Lung microvascular endothelial cell (primary cell): ENCODE measurements at places on chromosomes 12 and 14.
A peak's percentile ranks its signal among the peaks of the same experiment; 100 is the strongest.

- DNase-seq, result no peak
Measured at GRCh38 chr14:102903248-102903888, 19.1 kb upstream of the AMN start.

GRCh38 chr12:119450771-119451170 lies 116.2 kb downstream of the CCDC60 start:
- DNase-seq, result no peak

DNA sequence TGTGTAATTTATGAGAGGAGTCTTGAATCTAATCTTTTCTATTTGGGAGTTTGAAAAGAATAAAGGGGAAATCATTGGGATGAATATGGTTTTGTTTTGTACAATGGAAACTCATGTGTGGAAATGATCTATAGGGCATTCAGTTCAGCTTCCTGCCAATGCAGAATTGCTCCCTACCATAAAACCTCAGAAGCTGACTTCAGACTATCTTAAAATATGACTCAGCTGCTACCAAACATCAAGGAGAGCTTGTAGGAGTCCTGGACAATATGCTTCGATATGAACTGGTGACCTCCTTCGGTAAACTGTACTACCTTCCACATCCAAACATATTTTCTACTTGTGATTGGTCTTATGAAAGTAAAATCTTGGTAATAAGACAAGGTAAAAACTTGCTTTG lies 160.6 kb downstream of the CAPZA3 start:
- no peak for DNase-seq

DNA sequence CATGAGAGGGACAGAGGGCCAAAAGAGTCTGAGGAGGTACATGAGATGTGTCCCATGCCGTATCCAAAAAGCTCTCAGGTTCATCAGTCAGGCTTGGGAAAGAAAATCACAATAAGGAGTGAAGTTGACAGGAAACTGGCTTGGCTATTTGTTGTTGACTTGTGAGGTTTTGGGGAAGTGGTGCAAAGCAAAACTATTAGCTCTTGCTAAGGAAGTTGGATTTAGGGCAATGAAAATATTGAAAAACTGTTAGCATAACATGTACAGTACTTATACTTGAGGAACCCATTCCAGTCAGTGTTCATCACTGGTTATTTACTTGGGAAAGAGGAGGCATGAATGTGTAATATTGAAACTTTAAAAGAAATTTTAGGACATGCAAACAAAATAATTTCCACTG lies 145.9 kb downstream of the DUSP6 start:
- DNase-seq, result no peak

DNA sequence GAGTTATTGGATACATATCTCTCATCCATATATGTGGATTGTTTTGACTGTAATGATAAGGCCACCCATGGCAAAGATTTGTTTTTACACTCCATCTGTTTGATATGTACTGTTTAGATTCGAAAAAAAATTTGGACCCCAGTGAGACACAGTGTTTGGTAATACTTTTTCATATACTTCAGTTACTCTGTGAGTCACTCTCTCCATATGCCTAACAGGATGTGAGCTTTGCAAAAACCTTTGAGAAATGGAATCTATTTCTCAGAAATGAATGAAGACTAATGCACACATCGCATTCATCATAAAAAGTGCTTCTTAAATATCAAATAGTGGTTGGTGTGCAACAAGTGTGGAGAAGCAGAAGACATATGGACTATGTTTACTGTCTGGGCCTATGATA lies 781.5 kb downstream of the SLC6A15 start:
- DNase-seq, result no peak

GRCh38 chr12:52876372-52876771 lies 27.6 kb upstream of the KRT78 start:
- DNase-seq, result no peak

DNA sequence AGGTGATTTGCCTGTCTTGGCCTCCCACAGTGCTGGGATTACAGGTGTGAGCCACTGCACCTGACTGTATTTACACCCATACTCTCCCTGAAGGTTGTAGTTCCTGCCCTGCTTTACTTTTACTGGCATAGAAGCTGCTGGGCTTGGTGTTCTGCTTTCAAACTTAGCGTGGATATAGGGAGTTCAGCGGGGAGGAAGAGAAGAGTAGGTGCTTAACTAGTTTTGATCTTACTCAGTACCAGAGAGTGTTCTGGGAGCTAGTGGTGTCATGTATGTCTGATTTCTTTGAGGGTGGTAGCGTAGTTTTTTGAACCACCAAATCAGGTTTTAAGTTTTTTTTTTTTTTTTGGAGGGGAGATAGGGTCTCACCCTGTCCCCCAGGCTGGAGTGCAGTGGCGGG lies 13.8 kb downstream of the RCOR1 start:
- no peak for DNase-seq

GRCh38 chr12:124874988-124875802 lies 11.5 kb upstream of the SCARB1 start:
- no peak for DNase-seq

DNA sequence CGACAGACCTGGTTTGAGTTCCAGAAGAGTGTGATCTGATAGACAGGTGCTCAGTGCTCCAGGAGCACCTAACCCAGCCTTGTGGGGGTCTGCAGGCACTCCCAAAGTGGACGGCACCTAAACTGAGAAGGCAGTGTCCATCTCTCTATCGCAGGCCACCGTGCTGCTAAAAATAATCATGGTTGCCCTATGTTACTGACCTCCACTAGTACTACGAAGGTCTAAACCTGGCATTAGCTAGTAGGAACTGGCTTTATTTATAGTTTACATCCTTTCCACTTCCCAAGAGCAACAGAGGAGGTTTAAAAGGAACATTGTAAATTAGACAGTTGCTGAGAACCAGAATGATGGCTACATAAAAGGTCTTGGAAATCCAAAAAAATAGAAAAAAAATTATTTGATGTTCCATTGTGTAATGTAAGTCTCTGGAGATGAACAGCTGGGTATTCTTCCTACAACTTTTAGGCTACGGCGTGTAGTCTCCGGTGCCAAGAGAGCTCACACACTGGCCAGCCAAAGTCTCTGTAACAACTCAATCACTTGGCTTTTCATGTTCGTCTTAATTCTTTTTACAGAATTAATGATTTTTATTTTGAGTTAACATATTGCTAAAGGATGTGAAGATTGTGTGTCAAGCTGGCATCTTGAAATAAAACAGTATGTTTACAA lies 27.3 kb downstream of the PPFIBP1 start:
- peak; percentile 38 for DNase-seq

DNA sequence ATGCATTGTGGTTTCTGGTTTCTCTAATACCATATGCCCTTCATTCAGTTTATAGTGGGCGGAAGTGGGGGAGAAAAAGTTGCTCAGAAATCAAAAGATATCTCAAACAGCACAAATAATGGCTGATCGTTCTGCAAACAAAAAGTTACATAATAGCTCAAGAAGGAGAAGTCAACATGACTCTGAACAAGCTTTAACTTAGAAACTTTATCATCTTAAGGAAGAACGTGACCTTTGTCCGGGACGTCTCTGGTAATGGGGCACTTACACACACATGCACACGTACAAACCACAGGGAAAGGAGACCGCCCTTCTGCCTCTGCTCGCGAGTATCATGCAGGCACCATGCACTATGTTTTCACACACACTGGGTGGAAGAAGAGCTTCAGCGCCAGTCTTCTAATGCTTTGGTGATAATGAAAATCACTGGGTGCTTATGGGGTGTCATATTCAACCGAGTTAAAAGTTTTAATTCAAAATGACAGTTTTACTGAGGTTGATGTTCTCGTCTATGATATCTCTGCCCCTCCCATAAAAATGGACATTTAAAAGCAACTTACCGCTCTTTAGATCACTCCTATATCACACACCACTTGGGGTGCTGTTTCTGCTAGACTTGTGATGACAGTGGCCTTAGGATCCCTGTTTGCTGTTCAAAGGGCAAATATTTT lies 4.7 kb downstream of the FOS start:
- DNase-seq, result peak; percentile 73

DNA sequence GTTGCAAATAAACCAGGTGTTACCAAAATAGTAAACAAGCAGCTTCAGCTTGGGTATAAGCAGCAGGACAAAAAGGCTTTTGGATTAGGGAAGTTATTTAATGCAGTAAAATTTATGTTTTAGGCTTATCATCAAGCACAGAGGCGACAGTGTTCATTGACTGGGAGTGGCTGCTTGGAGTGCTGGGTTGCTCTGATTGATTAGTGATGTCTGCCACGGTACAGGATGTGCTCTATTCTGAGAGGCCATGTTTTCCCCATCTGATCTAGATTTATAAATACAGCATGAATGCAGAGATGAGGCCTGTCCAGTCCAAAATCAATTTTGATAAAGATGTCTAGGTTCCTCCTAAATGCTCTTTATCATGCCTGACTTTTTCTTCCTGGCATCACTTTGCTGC lies 83.5 kb downstream of the MAP1LC3B2 start:
- no peak for DNase-seq

DNA sequence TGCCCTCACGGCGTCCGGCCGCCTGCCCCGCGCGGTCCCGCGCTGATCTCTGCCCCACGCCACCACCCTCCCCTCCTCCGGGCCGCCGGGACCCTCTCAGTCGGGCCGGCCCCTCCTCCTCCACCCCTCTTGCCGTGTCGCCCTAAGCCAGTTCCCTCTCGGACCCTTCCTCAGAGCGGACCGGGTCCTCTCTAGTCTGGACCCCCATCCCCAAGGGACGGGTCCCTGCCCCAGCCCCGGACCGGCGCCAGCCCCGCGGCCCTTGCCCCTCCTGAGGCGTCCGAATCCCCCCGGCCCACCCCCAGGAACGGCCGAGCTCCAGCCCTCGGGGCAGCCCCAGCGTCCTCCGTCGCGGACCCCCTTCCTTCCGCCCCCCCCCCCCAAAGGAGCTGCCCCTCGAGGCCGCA lies 485 bp downstream of the PPP4R4 start:
- DNase-seq, result no peak

DNA sequence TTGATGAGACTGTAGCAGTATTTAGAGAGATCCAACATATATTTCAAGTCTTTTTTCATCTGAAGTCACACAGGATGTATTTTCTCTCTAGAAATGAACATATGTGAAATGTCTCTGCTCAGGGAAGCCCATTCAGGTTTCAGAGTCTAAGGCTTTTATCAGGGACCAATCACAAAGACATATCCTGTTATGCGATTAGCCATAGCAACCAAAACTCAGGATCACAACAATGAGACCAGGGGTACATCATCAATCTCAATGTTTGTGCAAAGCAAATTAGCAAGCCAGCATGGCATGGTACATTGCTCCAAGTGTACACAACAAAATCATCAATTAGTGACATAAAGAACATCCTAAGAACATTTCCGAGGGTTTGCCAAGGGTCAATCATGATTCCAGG lies 99.2 kb upstream of the AMN1 start:
- no peak for DNase-seq

DNA sequence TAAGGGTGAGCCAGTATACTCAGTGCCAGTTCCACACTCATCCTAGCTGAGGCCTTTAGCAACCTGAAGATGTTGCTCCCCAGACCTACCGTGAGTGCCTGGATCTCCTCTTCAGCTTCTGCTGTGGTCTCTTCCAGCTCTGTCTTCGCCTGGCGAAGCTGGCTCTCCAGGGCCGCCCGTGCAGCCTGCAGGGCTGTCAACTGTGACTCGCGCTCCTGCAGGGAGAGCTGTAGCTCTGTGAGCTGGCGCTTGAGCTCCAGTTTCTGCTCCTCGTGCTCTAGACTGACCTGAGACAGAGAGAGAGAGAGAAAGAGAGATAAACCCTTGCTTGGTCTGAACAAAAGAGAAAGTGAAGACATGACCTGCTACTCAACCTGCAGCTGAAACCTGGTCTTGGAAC lies 84.0 kb downstream of the PRKAB1 start:
- no peak for DNase-seq

DNA sequence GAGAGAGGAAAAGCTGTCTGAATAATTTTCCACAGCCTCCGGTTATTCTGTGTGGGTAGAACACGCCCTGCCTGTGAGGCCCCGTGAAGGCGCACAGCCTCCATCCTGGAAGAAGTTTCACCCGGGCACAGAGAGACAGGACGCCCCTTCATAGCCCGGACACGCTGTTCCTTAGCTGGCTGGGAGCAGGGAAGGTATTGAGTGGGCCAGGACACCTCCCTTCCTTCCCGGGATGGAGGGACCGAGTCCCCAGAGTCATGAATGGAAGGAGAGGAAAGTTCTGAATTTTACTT lies 135.5 kb downstream of the GCH1 start:
- DNase-seq, result no peak

DNA sequence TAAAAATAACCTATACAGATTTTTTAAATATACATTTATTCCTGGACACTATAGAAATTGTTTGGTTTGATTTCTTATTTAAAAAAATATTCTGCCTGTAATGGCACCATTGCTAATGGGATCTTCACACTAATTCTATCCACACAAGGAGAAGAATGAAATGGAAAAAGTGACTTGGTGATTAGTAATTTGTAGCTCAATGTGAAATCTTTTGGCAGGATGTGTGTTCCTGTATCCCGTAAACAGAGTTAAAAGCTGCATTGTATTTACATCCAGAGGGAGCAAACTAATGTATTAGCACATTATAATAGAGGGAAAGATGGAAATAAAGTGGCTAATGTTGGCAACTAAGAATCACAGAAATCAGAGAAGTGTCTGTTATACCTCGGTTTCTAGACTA lies 1455.3 kb upstream of the FLRT2 start:
- peak; percentile 69 for DNase-seq

GRCh38 chr12:11805043-11805442 lies 155.6 kb downstream of the ETV6 start:
- no peak for DNase-seq

DNA sequence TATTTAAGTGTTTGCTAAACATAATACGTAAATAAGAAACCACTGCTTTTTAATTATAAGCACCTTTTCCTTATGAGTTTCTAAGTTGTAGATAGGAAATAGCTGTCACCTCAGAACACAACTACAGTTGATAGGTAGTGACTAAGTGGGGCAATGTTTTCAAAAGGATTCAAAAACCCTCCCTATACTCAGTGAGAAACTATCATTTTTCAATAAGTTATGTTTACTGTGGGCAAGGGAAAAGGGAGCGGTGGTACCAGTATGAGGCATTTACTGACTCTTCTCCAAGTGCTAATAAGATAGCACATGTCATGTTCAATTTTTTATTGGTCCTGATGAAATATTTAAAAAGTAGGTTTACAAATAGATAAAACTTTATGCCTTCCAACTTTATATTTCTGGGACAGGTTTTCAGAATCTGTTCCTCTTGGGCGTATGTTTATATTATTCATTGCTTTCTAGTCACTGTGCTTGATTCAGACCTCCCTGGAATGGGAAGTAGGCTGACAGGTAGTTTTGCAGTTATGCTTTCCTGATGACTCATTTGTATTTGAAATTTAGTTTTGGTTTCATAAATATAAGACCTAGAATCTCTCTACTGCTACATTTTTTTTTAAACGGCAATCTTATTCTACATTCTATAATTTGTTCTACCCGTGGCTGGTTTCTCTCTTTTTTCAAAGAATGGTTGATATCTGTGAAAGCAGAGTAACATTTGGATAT lies 153.1 kb downstream of the TMEM117 start:
- peak; percentile 42 for DNase-seq

- peak; percentile 43 for DNase-seq
Measured at GRCh38 chr12:57604454-57604991, at the start of gene DTX3. Gene DTX3 (plus strand): TSS chr12:57604824. CDS start chr12:57606518, 1,694 bp downstream.

DNA sequence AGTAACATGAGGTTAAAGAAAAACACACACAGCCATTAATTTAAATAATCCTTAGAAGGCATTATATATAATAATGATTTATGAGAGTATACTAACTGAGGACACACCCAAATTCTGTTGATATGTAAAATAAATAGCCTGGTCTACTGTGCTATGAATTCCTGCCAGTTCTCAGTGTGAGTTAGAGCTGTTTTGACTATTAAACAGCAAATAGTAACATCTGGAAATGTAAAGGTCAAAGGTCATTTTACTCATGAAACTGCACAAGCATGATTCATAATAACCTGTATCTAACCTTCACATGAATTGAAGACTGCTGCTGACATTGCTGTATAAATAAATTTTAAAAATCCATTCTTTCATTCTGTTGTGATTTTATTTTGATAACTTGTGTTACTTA lies 966.7 kb downstream of the SLC6A15 start:
- no peak for DNase-seq
